Daoy (cell line): ENCODE measurements at places on chromosomes 11 and 22. TPM values are rescaled to one million over a fixed set of nuclear protein-coding genes. Genes with fewer than 3 reads are reported as not detected.

OR52A1 gene
- under 0.01 TPM in 1 of 2 replicates, not detected in the other for total RNA-seq

C22orf23 gene
- total RNA-seq: 3.4 TPM in 1 of 2 replicates, not detected in the other

GAL3ST1 gene
- total RNA-seq: 0.12 and 0.29 TPM in 2 replicates

TEAD1 gene
- total RNA-seq: 37.2 and 55.4 TPM in 2 replicates

FJX1 gene
- total RNA-seq: 24.2 and 29.4 TPM in 2 replicates

CHRNA10 gene
- 0.27 and 0.86 TPM in 2 replicates for total RNA-seq

OR52I2 gene
- not detected in 2 replicates for total RNA-seq

RHBDD3 gene
- total RNA-seq: 34.1 and 40.2 TPM in 2 replicates

C11orf65 gene
- total RNA-seq: 0.29 and 9.4 TPM in 2 replicates

- DNase-seq: peak; percentile 1
Observed at GRCh38 chr11:42524534-42525227, 787.1 kb upstream of the API5 start.

GRCh38 chr11:34215806-34216453, 110.5 kb downstream of the NAT10 start:
- no peak for DNase-seq

GRCh38 chr11:79042824-79043223, 398.0 kb downstream of the TENM4 start:
- no peak for DNase-seq

DNA sequence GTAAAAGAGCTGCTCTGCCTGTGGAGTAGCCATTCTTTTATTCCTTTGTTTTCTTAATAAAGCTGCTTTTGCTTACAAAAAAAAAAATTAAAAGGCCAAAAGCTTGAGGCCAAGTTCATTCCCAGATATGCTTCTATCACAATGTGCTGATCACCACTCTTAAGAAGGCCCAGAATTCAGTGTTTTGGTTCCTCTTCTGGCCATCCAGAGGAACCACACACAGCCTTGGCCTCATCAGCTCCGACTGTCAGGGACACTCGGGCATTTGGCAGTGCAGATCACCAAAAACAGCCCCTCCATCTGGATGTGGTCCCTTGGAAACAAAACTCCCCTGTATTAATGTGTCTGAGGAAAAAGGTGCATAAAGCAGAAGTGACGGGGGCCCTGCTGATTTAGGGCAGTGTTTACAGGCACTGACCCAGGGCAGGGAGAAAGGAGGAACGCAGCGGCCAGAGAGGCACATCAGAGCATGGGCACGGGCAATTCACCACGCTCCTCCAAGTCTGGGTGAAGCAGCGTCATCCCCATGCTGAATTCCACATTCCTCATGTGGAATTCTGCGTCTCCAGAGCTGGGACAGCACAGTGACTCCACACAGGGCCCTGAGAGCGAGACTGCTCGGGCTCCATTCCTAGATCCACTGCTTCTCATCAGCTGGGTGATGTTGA, 17.7 kb downstream of the POLDIP3 start:
- no peak for DNase-seq

GRCh38 chr22:30754971-30755758, 60.5 kb downstream of the OSBP2 start:
- DNase-seq: peak; percentile 64

DNA sequence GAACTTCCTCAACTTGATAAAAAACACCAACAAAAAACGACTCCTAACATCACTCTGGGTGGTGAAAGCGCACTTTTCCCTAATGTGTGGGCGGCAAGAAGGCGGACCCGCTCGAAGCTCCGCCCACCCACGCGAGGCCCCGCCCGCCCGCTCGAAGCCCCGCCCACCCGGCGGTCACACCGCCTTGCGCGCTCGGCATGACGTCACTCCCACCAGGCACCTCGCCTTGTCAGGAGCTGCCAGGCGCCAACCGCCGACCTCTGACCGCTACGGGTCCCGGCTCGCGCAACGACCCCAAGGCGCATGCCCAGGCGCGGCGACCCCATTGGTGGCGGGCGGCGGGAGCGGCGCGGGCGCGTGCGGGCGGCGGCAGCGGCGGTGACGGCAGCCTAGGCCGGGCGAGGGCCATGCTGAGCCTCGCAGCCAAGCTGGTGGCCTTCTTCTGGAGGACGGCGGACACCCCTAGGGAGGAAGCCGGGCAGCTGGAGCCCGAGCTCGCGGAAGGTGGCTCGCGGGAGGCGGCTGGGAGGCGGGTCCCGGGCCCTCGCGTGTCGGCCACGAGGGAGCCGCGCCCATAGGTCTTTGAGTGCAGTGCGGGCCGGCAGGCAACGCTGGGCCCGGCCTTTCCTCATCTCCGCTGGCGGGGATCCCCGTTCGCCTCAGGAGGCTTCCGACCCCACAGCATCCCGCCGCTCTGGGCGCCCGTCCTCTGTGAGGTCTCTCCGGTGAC, at the start of gene MOV10L1:
Gene MOV10L1 (plus strand): TSS at position 325 of the 730 bp plus-strand sequence. CDS start 83 bp downstream, at position 408.
- DNase-seq: no peak

DNA sequence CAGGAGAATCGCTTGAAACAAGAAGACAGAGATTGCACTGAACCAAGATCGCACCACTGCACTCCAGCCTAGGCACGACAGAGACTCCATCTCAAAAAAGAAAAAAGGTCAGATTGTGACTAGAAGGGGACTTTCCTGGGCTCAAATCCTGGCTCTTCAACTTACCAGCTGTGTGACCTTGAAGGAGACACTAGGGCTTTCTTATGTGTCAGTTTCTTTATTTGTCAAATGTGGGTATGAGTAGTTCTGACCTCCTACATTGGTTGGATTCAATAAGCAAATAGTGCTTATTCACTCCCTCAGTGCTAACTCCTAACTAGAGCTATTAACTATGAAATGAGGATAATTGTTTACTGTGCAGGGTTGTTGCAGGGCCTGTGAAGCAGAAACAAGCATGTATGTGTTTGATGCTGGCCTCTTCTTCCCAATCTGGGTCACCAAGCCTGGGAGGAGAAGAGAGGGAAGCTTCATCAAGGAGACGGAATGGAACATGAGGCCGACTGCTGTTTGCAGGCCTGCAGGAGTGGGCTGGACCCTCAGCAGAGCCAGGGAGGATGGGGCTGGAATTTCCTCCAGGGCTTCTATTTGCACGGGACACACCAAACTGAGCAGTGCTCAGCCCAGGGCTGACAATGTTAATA, 22.5 kb downstream of the RHOD start:
- DNase-seq: no peak

DNA sequence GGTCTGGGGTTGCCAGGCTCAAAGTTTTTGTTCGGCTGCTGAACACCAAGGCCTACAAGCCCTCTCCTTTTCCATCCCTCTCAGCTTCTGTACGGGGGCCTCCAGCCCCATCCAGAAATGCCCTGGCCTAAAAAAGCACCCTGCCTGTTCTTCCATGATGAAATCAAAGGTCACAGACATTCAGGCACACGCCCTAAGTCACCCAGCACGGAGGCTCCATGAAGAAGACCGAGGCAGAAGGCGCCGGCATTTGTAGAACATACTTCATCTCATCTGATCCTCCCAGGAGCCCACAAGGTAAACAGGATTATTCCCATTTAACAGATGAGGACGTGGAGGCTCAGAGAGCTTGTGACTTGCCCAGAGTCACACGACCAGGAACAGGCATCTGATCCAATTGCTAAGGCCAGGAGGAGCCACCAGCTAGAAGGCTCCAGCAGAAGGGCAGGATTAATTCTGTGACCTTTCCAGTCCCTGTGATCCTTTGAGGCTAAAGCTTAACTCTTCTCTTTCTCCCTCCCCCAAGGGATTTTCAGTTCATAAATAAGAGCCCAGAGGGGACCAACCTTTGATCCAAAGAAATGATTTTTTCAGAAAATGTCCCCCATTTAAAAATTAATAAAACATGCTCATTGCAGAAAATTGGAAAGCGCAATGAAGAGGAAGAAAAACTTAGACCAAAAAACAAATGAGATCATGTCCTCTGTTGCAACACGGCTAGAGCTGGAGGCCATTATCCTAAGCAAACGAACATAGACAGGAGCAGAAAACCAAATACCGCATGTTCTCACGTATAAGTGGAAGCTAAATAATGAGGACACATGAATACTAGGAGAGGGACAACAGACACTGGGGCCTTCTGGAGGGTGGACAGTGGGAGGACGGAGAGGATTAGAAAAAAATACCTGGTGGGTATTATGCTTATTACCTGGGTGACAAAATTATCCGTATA, 38.7 kb downstream of the CYTH4 start:
- DNase-seq: no peak

GRCh38 chr22:46010951-46011626, 34.1 kb upstream of the WNT7B start:
- DNase-seq: no peak

- DNase-seq: no peak
Observed at GRCh38 chr11:72103754-72104167, 664 bp upstream of the LAMTOR1 start.

DNA sequence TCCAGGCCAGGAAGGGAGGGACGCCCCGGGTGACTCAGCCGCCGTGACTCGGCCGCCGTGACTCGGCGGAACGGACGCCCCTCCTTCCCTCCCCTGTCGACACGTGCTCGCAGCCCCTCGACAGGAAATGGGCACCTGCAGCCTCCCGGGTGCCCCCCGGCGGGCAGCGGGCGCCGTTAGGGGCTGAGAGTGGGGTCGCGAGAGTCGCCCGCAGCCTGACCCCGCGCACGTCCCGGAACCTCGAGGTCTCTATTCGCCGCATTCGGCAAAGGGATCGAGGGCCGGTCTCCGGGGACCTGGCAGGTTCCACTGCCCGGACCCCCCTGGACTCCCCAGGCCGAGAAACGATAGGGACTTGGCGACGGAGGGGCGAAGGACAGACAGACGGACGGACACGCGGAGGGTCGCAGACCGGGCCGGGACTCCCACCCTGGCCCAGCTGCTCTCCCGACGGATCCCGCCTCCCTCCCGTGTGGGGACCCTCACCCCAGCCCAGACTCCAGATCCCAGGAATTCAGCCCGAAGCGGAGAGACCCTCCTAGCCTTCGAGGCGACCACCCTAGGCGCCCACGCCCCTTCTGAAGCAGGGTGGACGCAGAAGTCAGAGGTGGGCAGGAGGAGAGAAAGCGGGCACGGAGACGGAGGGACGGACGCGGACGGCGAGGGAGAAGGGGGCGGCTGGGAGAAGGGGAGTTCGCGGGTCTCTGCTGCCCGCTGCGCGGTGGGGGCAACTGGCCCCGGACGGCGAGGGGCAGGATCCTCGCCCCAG, 648 bp downstream of the FOSL1 start:
- DNase-seq: peak; percentile 96

GRCh38 chr11:75562836-75563484, 907 bp downstream of the SERPINH1 start:
- DNase-seq: peak; percentile 86

GRCh38 chr11:130778705-130779104, 137.6 kb downstream of the SNX19 start:
- no peak for DNase-seq

DNA sequence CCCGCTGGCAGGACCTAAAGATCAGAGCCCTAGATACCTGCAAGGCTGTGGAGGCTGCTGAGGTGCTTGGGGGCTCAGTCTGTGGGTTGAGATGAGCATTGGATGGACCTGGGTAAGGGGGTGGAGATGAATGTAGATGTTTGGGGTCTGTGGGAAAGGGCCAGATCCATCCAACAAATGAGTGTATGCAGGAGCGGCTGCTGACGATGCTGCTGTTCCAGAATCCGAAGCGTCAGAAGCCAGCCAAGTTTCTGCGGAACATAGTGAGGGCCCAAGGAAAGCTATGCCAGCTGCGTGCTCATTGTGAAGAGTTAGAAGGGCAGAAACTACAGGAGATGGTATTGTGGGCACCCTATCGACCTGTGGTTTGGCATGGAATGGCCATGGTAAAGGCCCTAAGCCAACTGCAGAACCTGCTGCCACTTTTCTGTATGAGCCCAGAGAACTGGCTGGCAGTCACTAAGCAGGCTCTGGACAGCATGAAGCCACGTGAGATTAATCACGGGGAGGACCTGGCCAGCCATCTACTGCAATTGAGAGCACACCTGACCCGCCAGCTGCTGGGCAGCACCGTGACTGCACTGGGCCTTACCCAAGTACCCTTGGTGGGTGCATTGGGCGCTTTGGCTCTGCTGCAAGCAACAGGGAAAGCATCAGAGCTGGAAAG, 36.6 kb downstream of the RRP8 start:
- no peak for DNase-seq

GRCh38 chr11:116829525-116830183, at the start of gene APOC3:
Gene APOC3, plus strand, starts transcription at chr11:116829907. Its CDS starts 676 bp downstream, at chr11:116830583.
- no peak for DNase-seq

DNA sequence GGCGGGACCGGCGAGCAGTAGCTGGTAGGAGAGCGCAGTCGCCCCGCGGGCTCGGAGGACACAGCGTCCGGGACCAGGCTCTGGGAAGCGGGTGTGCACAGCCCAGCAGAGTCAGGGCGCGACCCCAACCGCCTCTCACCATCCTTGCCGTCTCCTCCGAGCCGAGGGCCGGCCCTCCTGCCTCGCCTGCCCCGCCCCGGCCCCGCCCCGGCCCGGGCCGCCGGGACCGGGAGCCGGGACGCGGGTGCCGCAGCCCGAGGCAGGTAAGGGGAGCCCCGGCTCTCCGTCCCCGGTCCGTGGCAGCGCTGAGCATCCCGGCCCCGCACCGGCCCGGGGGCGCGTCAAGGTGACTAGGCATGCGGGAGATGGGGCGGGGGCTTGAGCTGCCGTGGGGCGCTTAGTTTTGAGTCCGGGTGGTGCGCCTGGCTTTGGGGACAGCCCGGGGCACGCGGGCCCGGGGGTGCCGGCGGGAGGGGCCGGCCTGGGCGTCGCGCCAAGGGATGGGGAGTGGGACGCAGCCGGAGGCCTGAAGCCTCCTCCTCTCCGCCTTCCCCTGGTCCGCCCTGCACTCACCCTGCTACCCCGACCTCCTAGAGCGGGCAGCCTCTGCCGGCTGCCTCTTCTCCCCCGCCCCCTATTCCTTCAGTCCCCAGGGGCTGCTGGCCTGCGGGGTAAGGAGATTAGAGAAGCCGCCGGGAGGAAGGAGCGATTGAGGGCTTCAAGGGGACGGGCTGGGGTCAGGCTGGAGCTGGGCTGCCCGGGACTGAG, at the start of gene ABCG4:
Gene ABCG4 (plus strand): TSS at position 35 of the 768 bp plus-strand sequence. CDS start 914 bp downstream, outside the sequence.
- DNase-seq: peak; percentile 16

GRCh38 chr11:8829556-8829955, 81.4 kb upstream of the AKIP1 start:
- no peak for DNase-seq

DNA sequence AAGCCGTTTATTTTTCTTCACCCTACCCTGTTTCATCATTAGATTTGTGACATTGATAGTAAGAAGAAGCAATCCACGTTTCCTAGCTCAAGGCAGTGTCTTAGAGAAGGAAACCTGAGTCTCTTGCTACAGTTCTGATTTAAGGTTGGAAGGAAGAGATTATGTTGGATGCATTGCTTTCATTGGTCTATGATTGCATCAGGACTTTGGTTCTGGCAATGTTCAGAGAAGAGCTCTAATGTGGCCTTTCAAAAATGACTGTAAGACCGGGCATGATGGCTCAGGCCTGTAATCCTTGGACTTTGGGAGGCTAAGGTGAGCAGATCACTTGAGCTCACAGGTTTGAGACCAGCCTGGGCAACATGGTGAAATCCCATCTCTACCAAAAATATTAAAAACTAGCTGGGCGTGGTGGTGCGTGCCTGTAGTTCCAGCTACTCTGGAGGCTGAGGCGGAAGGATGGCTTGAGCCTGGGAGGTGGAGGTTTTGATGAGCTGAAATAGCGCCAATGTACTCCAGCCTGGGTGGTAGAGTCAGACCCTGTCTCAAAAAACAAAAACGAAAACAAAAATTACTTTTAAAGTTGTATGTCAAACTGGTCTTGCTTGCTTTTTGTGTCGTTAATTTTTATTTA, 4.1 kb downstream of the NUCB2 start:
- no peak for DNase-seq
